Occipital lobe (tissue), 3 donors: ENCODE measurements at places on chromosomes 7 and 10.
A peak's percentile ranks its signal among the peaks of the same experiment; 100 is the strongest.

- no peak for DNase-seq
Observed at GRCh38 chr10:100570506-100570905, 34.8 kb downstream of the HIF1AN start.

DNA sequence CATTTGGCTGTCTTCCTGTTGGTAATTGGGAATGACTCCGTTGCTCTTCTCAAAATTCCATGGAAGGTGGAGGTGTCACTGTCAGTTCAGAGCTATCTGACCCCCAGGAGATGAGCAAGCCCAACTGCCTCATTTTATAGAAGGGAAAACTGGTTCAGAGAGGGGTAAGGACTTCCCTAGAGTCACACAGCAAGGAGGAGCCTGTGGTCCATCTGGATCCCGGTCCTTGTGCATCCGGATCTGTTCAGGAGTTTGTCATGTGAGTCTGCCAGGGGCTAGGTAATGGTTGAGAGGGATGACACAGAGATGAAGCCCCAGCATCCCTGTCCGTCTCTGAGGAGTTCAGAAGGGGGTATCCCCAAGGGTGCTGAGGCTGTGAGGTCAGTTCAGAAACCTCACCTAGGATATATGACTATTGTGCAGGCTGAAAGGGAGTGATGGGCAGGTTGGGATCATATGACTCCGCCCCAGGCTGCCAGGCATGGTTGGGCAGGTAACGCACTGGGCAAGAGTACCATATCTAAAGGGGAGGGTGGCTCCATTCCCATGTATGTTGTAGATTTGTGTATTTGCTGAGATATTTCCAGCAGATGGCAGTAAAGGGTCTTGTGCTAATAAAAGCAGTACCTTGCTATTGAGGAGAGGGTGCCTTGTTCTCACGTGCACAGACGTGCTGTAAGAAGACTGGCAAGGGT is 16.0 kb upstream of the SLC29A3 start:
- no peak for DNase-seq

- DNase-seq: no peak
Observed at GRCh38 chr7:130996205-130996832, 262.3 kb upstream of the KLF14 start.

GRCh38 chr10:4266416-4267085 is 481.5 kb upstream of the KLF6 start:
- DNase-seq: no peak

DNA sequence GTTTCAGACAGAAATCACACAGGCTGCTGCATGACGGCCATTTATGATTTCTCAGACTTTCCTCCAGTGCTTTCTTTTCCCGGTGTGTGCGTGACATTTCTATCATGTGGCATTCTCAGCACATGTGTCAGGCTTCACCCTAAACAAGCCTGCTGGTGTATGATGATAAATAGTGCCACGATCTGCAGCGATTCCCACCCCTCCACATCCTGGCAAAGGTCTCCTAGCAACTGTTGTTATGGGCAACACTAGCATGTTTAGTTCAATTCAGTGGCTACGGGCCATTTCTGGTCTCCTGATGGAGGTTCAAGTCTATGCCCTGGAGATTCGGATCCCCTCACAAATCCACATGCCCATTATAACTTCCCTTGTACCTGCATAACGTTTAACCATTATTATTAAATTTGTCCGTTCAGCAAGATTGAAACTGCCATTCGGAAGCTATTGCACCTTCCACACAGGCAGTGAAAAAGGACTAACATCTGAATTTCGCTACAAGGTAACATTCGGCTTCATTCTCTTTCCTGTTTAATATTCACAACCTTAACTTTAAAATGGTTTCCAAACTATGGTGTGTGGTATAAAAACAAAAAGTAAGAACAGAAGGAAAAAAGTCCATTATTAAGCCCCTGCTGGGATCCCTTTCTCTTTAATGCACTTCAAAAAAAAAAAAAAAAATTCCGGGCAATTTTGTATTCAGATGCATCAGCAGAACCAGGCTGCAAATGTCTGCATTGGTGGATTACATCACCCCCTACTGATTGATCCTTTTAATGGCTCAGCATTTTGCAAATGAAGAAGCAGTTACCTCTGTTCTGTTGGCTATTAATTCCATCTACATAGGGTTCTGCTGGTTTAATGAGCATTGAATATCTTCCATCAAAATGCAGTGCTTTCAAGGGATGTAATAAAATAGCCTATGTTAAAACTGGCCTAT is 90.2 kb downstream of the FRMD4A start:
- no peak for DNase-seq

- no peak for DNase-seq
Observed at GRCh38 chr10:92024700-92025099, 101.1 kb downstream of the BTAF1 start.

GRCh38 chr7:117146059-117146458 is 176.8 kb downstream of the WNT2 start:
- no peak for DNase-seq

DNA sequence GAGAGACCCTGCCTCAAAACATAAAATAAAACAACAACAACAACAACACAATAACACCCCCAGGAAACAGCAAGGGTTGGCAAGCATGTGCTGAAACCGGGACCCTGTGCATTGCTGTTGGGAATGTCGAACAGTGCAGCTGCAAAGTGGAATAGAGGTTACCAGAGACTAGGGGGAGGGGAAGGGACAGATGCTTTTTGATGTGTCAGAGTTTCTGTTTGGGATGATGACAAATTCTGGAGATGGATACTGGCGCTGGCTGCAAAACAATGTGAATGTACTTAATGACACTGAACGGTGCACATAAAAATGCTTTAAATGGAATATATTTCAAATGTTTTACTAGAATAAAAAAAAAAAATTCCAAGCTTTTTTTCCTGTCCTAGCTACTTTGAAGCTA is 241.8 kb downstream of the TEX36 start:
- DNase-seq: no peak

DNA sequence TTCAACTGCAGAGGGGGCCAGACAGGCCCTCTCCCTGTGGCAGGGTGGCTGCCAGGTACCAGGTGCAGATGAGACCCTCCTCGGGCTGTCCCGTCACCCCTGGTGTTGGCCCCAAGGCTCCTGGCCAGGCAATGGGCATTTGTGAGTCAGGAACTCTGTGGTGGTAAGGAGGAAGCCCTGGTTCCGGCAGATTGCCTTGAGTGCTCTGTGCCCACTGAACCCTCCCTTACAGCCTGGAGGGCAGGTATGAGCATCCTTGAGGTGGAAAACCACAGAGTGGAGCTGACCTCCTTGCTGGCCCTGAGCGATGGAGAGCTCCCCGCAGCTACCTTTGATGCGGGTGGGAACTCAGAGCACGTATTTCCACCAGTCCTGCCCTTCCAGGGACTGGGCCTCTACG is 2.0 kb downstream of the PAOX start:
- DNase-seq: no peak

DNA sequence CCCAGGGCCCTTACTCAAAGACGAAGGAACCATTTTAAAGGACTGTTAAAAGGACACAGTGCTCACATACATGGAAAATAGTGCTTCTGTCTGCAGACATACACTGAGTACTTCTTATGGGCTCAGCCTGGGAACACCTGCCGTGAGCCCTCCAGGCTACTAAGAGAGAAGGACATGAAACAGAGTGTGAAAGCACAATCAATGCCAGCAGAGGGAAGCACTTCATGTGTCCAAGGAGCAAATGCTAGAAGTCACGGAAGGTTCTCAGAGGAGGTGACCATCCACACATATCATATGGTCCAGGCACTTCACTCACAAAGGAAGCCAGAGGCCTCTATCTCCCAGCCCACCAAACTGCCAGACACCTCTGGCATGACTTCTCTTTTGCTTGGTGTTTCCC is 15.5 kb downstream of the ELMO1 start:
- no peak for DNase-seq

DNA sequence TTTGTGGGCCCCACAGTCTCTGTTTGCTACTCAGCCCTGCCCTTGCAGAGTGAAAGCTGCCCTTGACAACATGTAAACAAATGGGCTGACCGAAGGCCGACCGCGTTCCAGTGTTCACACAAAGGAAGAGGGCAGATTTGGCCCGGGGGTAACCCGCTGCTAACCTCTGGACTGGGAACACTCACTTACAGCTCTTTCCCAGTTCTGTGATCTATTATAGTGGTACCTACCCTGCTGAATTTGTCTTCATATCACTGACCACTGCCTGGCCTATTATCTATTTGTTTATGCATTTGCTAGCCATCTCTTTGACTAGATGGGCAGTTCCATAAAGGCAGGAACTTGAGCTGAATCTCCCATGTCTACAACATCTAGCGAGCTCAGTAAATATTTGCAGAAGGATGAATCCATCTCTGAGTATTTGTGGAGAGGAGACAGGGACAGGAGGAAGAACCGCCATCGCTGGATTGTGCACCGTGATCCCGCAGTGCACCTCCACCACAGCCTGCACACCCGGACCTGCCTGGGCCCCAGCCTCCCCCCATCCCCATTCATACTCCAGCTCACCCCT is 15.2 kb downstream of the SLC29A3 start:
- no peak for DNase-seq

DNA sequence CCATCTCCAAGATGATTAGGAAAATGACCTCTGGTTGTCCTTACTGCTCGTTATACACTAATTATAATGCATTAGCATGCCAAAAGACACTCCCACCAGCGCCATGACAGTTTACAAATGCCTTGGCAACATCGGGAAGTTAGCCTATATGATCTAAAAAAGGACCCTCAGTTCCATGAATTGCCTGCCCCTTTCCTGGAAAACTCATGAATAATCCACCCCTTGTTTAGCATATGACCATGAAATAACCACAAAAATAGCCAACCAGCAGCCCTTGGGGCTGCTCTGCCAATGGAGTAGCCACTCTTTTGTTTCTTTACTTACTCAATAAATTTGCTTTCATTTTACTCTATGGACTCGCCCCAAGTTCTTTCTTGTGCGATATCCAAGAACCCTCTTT is 41.6 kb upstream of the KCNMA1 start:
- no peak for DNase-seq

DNA sequence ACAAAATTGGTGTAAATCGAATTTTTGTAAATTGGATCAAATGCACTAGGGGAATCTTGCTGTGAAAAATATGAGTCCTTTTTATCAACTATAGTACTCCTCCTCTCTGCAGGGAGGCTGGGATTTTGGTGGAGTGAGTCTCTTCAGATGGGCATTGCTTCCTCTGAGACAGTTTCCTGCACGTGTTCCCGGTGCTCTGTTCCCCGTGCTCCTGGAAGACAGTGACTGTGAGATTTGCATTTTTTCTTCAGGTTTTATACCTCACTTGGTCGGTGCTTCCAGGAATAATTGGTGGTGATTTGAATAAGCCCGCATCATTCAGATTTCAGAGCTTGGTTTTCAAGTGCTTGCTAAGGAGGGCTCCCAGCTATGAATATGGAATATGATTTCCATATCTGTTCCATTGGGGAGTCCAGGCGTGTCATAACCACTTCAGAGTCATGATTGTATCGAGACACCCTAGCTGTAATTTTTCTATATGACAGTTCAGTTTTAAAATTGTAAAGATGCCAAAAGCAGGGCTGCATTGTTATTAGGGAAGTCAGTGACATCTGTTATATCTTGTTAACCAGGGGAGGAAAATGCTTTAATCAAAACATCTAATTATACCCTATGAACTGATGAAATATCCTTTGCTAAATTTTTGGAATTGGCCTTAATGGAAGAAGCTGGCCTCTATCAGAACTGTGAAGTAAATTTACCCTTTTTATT is 12.3 kb downstream of the AUTS2 start:
- DNase-seq: no peak

DNA sequence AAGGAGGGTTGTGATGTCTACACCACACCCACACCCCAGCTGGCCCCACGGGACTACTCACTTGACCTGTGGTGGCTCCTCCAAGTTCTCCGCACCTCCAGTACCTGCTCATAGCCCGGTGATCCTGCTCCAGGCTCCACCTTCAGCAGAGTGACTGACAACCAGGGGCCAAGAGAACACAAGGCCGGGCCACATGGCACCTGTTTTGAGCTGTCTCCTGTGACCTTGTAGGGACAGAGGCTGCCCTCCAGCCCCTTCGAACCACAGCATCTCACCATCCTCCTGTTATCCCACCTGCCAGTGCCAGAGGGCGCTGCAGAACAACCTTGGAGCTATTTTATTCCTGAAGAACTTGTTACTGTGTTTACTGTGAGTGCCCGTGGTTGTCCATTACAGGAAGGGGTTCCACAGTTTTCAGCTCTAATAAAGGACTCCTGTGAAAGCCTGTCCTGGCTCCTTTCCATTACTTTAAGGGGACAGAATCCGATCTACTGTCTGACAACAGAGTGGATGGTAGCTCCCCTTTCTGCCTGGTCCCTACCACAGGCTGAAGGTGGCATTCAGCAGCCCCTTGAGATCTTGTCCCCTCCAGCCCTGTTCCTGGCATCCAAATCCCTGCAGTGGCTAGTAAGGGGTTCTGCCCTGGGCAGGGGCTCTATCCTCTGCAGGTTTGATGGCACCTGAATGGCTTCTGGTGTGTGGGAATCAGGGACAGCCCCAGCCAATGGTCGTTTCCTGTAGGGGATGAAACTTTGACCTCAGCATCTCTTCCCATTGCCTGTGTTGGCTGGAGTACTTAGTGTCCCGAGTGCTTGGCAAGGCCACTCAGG is 50.8 kb downstream of the C10orf120 start:
- peak; percentile 31 for DNase-seq

GRCh38 chr7:10618953-10619352 is 354.7 kb upstream of the PHF14 start:
- no peak for DNase-seq

DNA sequence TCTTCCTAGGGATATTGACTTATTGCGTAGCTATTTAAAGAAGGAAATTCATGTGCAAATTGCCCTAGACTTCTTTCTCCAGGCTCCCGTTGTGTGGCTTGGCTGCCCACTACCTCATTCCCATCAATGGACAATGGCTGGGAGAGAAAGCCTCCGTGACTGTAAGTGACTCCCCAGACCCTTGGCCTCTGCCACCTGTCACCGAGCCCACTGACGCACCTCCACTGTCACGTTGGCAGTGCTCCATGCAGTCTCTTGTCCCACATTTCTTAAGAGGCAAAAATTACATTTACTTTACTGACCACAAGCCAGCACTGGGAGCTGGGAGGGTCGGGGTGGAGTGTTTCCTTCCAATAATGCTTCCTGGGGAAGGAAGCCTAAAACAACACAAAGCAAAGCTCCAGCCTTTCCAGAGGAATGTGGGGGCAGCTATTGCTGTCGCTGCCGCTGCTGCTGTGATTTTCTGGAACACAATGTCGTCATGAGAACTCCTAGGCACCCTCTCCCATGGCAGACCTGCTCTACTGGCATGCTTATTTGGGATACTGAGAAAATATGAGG is 89.7 kb upstream of the STEAP1B start:
- peak; percentile 23 for DNase-seq

DNA sequence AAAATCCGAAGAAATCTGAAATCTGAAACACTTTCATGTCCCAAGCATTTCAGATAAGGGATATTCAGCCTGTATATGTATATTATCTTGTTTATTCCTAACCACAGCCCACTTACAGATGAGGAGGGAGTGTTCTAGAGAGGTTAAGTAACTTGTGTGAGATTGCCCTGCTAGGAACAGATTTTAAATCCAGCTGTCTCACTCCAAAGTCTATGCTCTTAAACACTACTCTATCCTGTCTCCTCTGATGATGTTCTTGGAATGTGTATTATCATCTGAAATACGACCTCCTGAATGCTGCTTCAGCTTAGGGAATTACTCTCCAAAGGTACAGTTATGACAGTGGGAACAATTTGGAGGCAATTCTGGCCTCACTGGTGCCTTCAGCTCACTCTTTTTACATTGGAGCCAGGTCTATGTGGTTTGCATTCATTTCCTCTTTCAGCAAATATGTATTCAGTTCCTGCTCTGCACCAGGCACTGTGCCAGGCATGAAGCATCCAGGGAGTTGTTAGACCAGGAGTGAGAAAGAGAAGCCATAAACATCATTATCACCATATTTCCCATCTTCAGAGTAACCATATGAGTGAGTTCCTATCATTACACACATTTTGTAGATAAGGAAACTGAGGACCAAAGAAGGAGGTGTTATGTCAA is 70.2 kb downstream of the NOC3L start:
- DNase-seq: no peak
